ENCODE measurements at places on chromosomes 5 and 9. TPM values are rescaled to one million over a fixed set of nuclear protein-coding genes. Genes with fewer than 3 reads are reported as not detected.

PDE4D gene
- polyA plus RNA-seq = 21.8 TPM

DNA sequence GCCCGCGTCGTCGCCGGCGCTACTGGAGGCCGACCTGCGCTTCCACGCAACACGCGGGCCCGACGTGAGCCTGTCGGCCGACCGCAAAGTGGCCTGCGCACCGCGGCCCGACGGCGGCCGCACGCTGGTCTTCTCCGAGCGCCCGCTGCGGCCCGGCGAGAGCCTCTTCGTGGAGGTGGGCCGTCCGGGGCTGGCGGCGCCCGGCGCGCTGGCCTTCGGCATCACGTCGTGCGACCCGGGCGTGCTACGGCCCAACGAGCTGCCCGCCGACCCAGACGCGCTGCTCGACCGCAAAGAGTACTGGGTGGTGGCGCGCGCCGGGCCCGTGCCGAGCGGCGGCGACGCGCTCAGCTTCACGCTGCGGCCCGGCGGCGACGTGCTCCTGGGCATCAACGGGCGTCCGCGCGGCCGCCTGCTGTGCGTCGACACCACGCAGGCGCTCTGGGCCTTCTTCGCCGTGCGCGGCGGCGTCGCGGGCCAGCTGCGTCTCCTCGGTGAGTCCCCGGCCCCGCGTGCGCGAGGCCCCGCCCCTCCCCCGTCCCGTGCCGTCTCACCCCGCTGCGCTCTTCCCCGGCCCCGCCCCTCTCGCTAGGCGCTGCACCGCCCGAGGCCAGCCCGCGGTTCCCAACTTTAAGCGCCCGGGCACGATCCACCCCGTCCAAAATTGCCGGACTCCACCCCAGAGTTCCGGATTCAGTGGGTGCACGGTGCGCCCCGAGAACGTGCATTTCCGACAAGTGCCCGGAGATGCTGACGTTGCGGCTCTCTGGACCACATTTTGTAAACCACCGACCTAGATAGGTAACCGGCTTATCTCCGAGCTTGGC, 42.8 kb downstream of the NEURL1B start:
- DNase-seq = no peak

DNA sequence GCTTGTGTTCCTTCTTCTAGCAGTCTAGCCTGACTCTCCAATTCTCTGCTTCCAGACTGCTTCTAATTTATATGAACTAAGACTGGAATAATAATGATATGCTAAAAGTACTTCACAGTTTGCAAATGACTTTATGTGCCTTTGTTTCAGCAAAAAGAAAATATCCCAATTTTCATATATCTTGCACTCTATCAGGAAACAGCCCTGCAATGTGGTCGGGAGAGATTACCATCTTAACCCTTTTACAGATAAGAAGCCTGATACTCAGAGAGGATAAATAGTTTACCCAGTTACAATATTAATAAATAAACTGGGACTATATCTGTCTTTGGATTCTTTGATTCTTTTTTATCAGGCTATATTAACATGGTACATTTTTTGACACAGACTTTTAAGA, 126.0 kb downstream of the CDC42SE2 start:
- no peak for DNase-seq

KIF4B gene
- 0.21 TPM for polyA plus RNA-seq

PCDHGC4 gene
- polyA plus RNA-seq = 2.9 TPM

- no peak for DNase-seq
These were observed 142.4 kb downstream of the YIPF5 start for GRCh38 chr5:144028058-144028457.

DNA sequence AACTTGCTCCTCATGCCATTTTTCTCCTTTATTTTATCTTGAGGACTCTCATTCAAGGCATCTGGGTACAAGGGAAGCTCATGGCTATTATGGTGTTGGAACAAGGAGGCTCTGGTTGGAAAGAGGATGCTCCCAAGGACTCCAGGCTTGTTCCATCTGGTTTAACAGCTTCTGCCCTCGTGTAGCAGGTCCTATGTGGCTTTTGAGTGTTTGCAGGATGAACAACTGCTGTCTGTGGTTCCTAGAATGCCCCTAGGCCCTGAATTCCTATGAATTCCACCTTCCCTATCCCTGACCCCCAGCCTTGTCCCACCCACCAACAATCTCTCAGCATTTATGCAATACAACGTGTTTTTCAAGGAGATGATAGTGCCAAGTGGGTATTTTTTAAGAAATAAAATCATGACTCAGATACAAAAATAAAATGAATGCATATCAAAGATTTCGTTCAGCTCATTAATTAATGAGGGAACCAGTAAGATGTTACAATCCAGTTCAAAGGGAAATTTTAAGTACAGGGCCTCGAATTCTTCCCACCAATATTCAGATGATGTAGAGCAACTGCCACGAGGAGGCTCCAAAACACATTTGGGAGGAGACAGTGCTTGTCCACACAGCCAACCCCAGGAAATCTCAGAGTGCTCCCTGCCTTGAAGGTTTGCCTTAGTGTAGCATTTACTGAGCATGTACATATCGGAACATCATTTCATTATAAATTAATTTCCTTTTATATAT, 182.0 kb downstream of the MUSK start:
- DNase-seq = no peak

CD14 gene
- polyA plus RNA-seq = 7.5 TPM

ACTBL2 gene
- not detected for polyA plus RNA-seq

CTNND2 gene
- polyA plus RNA-seq = 2.3 TPM

- no peak for DNase-seq
These were observed 48.8 kb upstream of the RETREG1 start for GRCh38 chr5:16665601-16666000.

FOXD4L6 gene
- not detected for polyA plus RNA-seq

LPAR1 gene
- polyA plus RNA-seq = 28.8 TPM

DNA sequence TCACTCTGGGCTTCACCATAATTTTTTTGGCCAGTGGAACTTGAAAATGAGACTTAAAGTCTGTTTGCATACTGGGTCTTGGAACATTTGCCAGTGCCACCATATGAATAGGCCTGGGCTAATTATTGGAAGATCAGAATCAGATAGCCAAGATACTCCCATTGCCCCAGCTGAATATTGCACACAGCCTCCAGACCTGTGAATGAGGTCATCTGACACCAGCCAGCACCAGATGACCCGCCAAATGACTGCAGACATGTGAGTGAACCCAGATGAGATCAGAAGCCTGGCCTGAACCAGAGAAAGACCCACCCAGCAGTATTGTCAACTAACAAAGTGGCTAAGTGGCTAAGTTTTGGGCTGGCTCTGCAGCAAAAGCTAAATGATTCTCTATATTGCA, 220.5 kb upstream of the MPDZ start:
- DNase-seq = no peak

Measured in right renal cortex interstitium (tissue), 3 donors.